ENCODE measurements at places on chromosomes 7 and 10. TPM values are rescaled to one million over a fixed set of nuclear protein-coding genes. Genes with fewer than 3 reads are reported as not detected.

IDI2 gene
- not detected for total RNA-seq

ATP6V0A4 gene
- not detected for total RNA-seq

ATRNL1 gene
- 0.33 TPM for total RNA-seq

GNGT1 gene
- not detected for total RNA-seq

ARHGAP19 gene
- total RNA-seq = 7.4 TPM

COL13A1 gene
- total RNA-seq = 6.4 TPM

OR9A2 gene
- total RNA-seq = not detected

CPSF4 gene
- 38.0 TPM for total RNA-seq

STYXL1 gene
- total RNA-seq = 49.0 TPM

ACTR3C gene
- total RNA-seq = 0.50 TPM

TACR2 gene
- 0.26 TPM for total RNA-seq

RRP12 gene
- total RNA-seq = 10.5 TPM

MUC3A gene
- not detected for total RNA-seq

VCL gene
- total RNA-seq = 161 TPM

ADAM8 gene
- 2.0 TPM for total RNA-seq
